Stimulated activated CD4-positive, alpha-beta T cell treated with anti-CD3 and anti-CD28 coated beads, Interleukin-1b, Interleukin-23, amount 100 ng/mL, for 24 hours (primary cell): ENCODE measurements at places on chromosomes 2 and 18.

DNA sequence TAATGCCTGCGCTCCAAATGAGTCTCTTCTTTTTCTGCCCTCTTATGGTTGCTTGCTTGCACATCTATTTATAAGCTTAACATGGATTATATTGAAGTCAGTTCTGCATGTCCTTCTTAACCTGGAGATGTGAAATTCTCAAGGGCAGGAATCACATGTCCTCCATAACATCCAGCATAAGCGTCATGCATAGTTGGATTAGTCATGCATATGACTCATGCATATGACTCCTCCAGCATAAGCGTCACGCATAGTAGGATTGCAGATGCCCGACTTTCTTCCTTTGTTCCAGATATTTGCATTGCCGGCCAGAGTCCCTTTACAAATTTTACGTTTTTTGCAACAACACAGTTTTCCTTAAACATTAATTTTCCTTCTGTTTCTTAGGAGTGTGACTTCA is 308.6 kb downstream of the TGIF1 start:
- DNase-seq, result no peak

GRCh38 chr18:9135912-9136314 is 668 bp upstream of the ANKRD12 start:
- DNase-seq, result peak; percentile 26

GRCh38 chr2:230893338-230893737 is 28.6 kb downstream of the ITM2C start:
- no peak for DNase-seq

DNA sequence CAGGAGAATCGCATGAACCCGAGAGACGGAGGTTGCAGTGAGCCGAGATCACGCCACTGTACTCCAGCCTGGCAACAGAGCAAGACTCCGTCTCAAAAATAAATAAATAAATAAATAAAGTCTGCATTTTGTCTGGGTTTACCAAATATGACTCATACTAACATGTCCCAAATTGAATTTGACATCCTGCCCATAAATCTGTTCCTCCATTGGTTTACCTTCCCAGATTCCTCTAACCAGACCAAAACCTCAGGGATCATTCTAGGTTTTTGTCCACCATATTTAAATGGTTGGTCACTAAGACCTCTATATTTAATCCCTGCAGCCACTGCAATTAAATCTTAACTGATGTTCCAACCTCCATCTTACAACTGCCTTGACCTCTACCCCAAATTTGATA is 150.9 kb downstream of the ATAD2B start:
- no peak for DNase-seq

DNA sequence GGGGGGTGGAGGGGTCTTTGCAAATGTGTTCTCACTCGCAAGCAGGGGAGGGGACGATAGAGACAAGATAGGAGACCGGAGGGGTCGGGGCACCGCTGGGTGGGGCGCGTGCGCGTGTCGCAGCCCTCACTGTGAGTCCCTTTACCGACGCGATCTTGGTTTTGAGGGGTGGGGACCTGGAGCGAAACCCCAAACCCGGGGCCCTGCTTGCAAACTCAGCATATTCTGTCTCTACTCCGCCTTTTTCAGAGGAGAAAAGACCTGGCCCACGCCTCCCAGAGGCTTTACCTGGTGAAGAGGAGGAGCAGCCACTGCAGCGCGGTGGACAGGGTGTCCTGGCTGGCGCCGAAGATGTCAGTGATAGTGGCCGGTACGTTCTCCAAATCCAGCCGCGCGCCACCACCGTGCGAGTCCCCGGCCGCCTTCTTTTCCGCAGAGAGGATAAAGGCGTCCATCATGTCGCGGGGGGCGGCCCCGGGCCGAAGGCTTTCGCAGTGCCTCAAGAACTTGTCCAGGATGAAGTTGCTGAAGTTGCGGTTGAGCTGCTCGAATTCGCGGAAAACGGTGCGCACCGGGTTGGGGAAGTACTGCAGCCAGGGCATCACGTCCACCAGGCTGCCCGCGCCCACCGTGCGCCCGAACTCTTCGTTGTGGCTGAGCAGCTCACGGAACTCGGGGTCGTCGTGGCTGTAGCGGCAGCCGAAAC is 1.7 kb downstream of the CYP1B1 start:
- no peak for DNase-seq

DNA sequence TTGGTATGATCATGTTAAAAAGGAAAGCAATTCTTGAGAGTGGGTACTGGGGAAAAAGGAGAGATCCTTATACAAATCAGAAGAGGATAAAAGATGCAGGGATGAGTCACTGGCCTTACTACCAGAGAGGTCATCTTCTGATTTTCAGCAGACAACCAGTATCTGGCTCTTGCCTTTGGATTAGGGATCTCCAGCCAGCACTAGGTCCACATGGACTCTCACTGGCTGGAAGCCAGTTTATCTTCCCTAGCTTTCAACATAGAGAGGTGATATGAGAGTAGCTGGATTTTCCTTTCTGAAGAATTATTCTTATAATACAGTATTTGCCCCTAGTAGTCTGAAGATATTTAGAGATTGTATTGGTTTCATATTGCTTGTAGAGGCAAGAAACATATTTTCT is 30.2 kb downstream of the CERKL start:
- no peak for DNase-seq

- DNase-seq, result no peak
Observed at GRCh38 chr2:66587216-66587615, 152.3 kb downstream of the MEIS1 start.

DNA sequence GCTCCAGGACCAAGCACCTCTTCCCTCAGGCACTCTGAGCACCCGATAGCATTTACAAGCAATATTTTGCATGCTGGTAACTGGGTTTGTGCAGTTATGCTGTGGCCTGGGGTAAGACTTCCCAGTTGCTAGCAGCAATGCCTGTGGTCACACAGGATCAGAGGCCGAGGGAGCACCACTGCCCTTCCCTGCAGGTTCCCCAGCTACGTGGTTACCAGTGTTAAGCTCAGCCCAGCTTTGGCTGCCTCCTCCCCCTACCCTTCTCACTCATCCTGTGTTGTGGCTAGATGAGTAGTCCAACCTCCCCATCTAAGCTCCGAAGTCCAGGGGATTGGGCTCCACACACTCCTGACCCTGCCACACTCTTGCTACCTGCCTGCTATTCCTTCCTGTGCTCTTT is 141.1 kb downstream of the CELF4 start:
- DNase-seq, result no peak
